Hepatic stellate cell (primary cell): ENCODE measurements at places on chromosomes 2 and 18.

- no peak for DNase-seq
Measured at GRCh38 chr2:28543316-28544035, 47.6 kb downstream of the PLB1 start.

- DNase-seq = no peak
Measured at GRCh38 chr2:121555008-121555407, 24.3 kb downstream of the RNU4ATAC start.

DNA sequence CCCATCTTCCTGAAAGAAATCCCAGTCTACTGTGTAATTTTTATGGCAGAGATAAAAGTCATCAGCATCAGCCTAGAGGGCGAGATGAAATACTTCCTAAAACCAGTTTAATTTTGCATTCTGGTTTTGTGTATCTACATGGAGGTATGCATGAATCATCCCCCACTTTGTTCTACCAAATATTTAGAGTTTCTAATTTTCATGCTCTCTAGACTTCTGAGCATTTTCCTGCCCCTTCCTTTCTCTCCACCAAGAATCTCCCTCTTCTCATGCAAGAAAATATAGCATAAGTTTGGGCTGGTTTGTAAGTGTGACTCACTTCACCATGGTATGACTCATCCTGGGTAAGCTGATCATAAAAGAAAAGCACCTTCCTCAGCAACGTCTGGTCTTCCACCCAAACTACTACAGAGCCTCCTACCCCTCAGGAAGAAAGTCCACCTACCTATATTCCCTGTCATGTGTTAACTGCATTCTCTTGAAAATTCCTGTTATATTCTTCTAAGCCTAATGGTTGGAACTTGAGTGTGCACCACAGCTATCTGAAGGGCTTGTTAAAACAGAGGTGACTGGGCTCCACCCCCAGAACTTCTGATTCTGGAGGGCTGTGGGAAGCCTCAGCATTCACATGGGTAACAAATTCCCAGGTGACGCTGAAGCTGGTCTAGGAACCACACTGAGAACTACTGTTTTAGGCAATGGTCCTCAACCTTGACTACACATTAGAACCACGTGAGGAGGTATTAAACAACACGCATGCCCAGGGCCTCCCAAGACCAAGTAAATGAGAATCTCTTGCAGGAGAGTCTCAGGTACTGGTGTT, 37.4 kb upstream of the RAPGEF4 start:
- peak; percentile 56 for DNase-seq

DNA sequence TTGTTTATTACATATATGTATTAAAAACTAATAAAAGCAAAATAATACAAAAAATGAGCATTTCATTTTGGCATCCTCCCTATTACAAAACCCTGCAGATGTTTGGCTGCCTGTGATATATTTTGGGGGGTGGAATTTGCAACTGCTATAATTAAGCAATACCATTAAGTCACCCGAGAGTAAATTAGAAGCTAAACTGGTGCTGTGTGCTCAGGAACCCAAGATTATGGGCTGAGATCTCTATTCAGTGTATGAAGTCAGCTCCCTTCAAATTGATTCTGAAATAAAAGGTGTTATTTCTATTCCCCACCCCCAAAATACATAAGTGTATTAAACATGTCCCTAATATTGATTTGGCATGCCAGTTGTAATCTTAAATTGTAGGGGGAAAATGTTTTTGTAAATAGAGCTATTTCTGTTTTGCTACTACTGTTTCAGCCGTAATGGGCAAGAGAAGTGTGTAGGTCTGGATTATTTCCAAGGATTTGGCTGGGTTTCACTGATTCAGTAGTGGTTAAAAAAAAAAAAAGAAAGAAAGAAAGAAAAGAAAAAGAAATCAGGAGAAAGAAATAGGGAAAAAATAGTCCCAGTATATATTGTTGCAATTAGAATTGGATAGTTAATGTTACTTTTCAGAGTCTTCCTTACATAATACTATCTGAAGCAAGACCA, 110.9 kb downstream of the SS18 start:
- no peak for DNase-seq

DNA sequence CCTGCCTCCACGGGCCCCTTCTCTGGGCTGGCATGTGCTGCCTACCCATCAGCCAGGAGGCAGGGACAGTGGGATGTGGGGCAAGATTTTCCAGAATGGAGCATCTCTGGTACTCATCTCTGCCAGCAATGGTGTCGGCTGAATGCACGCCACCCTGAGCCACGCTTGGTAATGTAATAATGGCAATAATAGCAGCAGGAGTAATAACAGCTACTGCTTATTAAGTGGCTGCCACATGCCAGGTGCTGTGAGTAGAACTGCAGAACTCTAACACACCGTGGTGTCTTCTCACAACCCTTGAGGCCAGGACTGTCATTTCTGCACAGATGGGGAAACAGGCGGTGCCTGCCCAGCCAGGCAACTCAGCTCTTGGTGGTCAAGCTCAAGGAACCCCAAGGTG, 113.6 kb downstream of the CELF4 start:
- no peak for DNase-seq

DNA sequence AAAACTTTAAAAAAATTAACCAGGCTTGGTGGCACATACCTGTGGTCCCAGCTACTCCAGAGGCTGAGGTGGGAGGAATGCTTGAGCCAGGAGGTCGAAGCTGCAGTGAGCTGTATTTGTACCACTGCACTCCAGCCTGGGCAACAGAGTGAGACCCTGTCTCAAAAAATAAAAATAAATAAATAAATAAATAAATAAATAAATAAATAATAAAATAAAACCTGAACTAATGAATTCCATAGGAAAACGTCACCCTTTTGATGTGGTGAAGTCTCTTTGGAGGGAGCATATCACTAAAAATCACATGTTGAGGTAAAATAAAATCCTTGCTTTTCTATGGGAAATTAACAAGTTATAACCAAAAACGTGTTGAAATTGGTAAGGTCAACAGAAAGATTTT, 29.6 kb upstream of the ITGAV start:
- DNase-seq = no peak

GRCh38 chr18:46290440-46291020, 186.3 kb downstream of the HAUS1 start:
- DNase-seq = no peak

DNA sequence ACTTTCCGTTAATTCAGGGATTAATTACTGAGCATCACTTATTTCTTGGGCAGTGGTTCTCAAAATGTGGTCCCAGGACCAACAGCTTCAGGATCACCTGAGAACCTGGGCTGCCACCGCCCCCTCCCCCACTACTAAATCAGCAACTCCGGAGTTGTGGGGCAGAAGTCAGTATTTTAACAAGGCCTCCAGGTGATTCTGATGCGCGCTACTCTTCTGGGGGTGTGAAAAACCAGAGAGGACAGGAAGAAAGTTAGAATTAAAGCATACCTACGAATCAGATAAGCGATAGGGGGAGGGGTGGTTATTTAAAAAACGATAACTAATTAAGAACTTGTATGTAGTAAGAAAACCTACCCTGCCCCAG, 319 bp downstream of the ZSCAN30 start:
- DNase-seq = peak; percentile 17

DNA sequence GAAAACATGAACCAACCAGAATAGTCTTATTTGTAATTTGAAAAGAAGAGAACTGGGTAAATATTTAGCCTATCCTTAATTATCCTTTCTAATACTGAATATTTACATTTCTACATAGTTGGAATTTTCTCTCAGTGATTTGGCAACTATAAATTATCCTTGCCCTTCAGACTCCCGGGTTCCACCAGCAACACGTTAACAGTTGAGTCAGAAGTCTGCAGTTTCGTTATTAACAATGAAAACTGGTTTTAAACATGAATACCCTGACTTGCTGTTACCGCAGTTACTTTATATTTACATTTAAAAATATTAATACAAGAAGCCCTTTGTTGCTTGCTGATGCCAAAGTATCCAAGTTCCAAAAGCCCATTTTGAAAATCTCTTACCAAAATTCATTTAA, 673.0 kb downstream of the ARHGAP15 start:
- DNase-seq = peak; percentile 36

GRCh38 chr2:48282161-48282680, 247.7 kb upstream of the STON1 start:
- no peak for DNase-seq

- DNase-seq = no peak
Measured at GRCh38 chr2:67515538-67515937, 118.4 kb downstream of the ETAA1 start.

GRCh38 chr18:53534695-53535094, 689.8 kb downstream of the MBD2 start:
- DNase-seq = no peak

GRCh38 chr2:16413285-16413684, 252.3 kb downstream of the CYRIA start:
- no peak for DNase-seq

DNA sequence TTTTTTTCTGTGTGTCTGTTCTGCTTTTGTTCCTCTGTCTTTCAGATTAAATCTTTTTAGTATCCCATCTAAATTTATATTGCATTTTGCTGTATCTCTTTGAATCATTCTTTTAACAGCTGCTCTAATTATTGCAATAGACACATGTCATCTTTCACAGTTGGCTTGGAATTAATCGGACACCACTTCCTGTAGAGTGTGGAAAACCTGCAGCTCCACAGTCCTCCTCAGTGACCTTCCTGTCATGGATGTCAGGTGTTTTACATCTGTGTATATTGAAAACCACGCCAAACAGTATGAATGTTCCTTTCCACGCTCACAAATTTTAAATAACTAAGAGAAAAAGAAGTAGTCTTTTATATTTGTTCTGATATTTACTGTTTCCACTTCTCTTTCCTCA, 135.3 kb downstream of the PXDN start:
- DNase-seq = no peak

- DNase-seq = no peak
Measured at GRCh38 chr2:68907232-68907919, 36.2 kb upstream of the BMP10 start.

DNA sequence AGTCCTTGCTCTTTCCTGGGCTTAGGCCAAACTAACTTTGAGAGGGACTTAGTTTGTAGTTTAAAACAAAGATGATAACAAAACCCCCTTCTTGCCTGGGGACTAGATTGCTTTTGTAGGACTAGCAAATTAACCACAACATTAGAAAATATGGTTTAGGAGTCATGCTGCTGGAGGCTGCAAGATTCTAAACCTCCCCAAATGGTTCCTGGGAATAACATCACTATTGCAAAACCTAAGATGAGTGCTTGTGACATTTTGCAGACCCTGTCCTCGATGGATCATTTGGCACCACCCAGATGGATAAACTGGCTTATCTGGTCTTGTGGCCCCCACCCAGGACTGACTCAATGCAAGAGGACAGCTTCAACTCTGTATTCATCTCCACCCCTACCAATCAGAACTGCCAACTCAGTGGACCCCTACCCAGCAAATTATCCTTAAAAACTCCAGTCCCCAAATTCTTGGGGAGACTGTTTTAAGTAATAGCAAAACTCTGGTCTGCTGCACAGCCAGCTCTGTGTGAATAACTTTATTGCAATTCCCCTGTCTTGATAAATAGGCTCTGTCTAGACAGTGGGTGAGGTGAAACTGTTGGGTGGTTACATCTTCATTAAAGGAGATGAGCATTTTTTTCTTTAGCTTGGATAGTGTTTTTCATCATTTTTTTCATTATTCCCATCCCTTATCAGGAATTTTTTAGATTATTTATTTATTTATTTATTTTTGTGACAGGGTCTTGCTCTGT, 58.9 kb downstream of the SPTBN1 start:
- DNase-seq = no peak

GRCh38 chr18:48475635-48476549, 62.9 kb upstream of the CTIF start:
- peak; percentile 65 for DNase-seq

DNA sequence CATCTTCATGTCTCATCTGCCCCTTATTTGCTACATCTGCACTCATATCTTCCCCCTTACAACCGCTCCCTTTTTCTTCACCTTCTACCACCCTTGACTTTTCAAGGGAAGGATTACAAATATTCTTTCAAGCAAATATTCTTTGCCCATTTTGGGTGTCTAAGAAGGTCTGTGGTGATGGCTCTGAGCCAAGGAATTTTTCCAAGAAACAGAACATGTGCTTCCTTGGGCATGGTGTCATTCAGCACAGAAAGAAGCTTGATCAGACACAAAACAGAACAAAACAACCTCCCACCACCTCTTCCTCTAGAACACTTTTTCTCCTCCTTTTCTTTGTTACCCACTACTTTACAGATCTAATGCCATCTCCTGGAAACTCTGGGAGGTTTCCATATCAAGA, 313.7 kb downstream of the SATB2 start:
- DNase-seq = no peak

GRCh38 chr2:104378853-104379374, 475.0 kb upstream of the POU3F3 start:
- no peak for DNase-seq

DNA sequence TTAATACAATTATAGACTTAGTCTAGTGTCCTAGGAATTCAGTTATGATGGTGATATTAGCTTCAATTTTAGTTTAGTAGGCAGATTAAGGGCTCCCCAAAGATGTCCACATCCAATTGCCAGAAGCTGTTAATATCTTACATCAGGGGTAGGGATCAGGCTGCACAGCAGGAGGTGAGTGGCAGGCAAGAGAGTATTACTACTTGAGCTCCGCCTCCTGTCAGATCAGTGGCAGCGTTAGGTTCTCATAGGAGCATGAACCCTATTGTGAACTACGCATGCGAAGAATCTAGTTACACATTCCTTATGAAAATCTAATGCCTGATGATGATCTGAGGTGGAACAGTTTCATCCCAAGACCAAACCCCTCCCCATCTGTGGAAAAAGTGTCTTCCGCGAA, 54.9 kb downstream of the NYAP2 start:
- no peak for DNase-seq

DNA sequence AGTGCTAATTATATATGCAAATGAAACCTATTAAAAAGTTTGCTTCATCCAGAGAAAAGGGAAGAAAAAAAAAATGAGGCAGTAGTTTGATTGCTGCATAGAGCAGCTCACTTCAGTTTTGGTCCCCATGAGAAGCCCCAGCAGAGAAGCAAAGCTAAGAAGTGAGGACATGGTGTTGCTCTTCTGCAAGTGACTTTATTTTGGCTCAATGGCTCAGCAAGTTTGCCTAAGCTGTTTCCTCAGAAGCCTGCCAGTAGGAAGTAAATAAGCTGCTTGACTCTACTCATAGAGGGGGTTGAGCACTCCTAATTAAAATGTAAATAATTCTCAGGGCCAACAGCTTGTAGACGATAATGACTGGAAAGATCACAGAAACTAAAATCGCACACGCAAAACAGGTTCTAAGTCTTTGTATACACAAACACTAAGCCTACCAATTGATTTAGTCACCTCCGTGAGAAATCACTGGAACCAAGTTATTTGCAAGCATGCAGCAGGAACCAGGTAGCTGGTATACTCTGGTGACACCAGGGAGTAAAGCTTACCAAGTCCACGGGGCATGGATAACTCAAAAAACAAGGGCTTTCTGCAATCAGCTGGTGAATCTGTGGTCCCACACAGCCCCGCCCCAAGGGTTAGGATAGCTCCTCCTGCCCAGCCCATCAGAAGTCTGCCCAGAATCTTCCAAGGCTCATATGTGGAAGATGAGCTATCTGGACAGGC, 39.7 kb upstream of the NABP1 start:
- no peak for DNase-seq

- no peak for DNase-seq
Measured at GRCh38 chr2:68726608-68727367, 7.8 kb upstream of the ARHGAP25 start.

- no peak for DNase-seq
Measured at GRCh38 chr18:57583297-57583835, 3.1 kb downstream of the FECH start.
